Umbilical cord (tissue), 2 donors: ENCODE measurements at places on chromosomes 5 and 9.

GRCh38 chr9:22921742-22922141 lies 475.1 kb downstream of the DMRTA1 start:
- DNase-seq = no peak

DNA sequence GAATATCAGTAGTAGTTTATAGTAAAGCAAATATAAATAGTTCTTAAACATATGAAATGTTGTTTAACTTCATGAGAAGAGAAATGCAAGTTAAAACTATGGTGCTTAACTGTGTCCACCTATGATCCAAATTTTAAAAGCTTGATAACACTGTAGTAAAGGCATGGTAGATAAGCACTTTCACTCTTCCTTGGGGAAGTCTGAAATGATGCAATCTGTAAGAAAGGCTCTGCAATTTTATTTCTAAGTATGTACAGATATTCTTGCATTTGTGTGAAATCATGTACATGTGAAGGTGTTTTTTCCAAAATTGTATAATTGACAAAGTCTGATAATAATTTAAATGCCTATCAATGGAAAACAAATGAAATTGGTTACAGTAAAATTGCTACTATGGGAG lies 66.9 kb downstream of the SYK start:
- no peak for DNase-seq

DNA sequence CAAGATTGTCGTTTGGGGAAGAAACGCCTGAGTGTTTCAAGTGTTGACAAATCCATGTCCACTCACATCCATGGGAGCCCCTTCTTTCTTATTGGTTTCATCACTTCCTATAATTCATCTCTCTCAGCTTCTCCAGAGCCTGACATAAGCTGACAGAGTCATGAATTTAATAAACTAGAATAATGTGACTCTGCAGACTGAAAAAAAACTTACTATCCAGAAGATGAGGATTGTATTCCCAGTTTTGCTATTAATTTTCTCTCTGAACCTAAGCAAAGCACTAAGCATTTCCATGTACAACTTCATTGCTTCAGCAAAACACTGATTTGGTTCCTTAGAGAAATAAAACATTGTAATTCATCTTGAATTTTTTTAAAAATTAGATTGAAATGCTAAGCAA lies 691.8 kb downstream of the MTRR start:
- no peak for DNase-seq

GRCh38 chr5:130323804-130324454 lies 419.7 kb downstream of the CHSY3 start:
- DNase-seq = no peak

DNA sequence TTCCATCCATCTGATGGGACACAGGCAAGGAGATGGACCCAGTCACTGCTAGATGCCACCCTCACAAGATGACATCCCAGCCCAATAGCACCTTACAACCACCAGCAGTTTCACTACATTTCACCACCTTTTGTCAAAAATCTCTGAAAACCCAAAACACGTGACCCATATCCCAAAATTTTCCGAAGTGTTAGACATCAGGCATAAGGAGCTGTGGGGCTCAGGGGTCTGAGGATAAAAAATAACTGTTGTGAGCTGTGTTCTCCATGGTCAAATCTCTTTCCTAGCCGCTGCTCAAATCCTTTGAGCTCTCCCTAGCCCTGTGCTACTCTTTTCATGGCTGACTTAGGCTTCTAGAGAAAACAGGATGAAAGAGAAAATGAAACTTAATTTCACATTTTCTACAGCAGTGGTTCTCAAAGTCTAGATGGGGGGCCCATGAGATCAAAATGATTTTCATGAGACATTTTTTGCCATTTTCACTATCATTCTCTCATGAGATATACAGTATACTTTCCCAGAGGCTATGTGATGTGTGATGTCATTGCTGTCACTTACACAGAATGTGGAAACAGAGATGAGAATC lies 40.7 kb downstream of the TIMD4 start:
- no peak for DNase-seq

GRCh38 chr5:138843316-138844124 lies 31.6 kb downstream of the LRRTM2 start:
- no peak for DNase-seq
